ENCODE measurements at places on chromosomes 2 and 18. TPM values are rescaled to one million over a fixed set of nuclear protein-coding genes. Genes with fewer than 3 reads are reported as not detected.

DNA sequence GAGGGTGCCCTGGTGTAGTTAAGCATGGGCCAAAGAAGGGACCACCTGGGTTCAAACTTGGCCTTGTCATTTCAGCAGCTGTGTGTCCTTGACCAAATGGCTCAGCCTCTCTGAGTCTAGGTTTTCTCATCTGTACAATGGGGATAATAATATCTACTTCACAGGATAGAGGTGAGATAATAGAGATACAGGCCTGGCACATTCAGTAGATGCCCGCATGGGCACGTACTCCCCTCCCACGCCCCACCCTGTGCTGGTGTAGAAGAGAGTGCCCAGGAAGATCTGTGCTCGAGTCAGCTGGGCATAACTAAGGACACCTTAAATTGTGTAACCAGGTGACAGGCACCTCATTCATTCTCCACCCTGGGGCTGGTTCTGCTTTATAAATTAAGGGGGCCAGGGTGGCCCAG lies 8.4 kb upstream of the TMEM185B start:
- H3K4me1 ChIP-seq = peaks cover 29% of the 10 kb centered on the region
- peak overlapping the region; percentile 81 for H3K27ac ChIP-seq
- no peaks in the 10 kb centered on the region for H3K27me3 ChIP-seq
- no peaks in the 10 kb centered on the region for H3K36me3 ChIP-seq

GRCh38 chr2:237189799-237190198 lies 104.1 kb downstream of the COPS8 start:
- no peak for DNase-seq
- H3K36me3 ChIP-seq = no peaks in the 10 kb centered on the region
- no peak overlapping the region for H3K4me3 ChIP-seq
- H3K27me3 ChIP-seq = no peaks in the 10 kb centered on the region
- H3K27ac ChIP-seq = no peak overlapping the region

DNA sequence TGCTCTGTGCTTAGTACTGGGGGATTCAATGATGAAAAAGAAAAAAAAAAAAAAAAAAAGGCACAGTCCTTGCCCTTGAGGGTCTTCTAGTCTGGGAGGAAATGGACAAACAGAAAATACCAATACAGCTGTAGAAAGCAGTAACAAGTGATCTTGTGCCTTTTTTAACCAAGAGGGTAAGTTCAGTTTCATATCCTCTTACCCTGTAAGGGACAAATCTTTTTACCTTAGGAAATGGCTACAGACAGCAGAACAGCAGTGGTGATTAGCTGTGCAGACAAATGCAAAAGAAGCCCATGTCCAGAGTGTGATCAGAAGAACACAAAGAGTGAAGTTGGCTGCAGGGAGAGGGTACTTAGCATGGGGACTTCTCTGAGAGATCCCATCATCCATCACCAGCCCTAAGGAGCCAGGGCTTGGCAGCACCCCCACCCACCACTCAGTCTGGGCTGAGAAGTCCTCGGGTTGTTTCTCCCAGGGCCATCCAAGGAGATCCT lies 102.9 kb downstream of the ALPK2 start:
- no peaks in the 10 kb centered on the region for H3K27me3 ChIP-seq
- H3K4me1 ChIP-seq = no peaks in the 10 kb centered on the region
- no peak for DNase-seq
- no peaks in the 10 kb centered on the region for H3K36me3 ChIP-seq
- no peak overlapping the region for H3K4me3 ChIP-seq

- no peak overlapping the region for H3K27ac ChIP-seq
- H3K36me3 ChIP-seq = no peaks in the 10 kb centered on the region
- H3K4me3 ChIP-seq = no peak overlapping the region
- H3K27me3 ChIP-seq = no peaks in the 10 kb centered on the region
- no peaks in the 10 kb centered on the region for H3K4me1 ChIP-seq
- DNase-seq = no peak
Observed at GRCh38 chr2:75960472-75961009, 249.8 kb upstream of the GCFC2 start.

- no peaks in the 10 kb centered on the region for H3K27me3 ChIP-seq
- H3K4me3 ChIP-seq = peak overlapping the region; percentile 45
- H3K36me3 ChIP-seq = no peaks in the 10 kb centered on the region
- H3K4me1 ChIP-seq = no peaks in the 10 kb centered on the region
Observed at GRCh38 chr18:70621710-70622109, 332.9 kb downstream of the SOCS6 start.

DNA sequence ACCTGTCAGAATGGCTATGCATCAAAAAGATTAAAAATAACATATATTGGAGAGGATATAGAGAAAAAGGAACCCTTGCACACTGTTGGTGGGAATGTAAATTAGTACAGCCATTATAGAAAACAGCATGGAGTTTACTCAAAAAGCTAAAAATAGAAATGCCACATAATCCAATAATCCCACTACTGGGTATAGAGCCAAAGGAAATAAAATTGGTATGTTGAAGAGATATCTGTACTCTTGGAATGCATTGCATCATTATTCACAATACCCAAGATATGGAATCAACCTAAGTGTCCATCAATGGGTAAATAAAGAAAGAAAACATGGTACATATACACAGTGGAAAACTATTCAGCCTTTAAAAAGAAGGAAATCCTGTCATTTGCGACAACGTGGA lies 77.2 kb downstream of the C1D start:
- H3K27me3 ChIP-seq = no peaks in the 10 kb centered on the region
- no peaks in the 10 kb centered on the region for H3K4me1 ChIP-seq
- no peaks in the 10 kb centered on the region for H3K36me3 ChIP-seq
- DNase-seq = no peak
- no peak overlapping the region for H3K27ac ChIP-seq
- H3K4me3 ChIP-seq = no peak overlapping the region

GRCh38 chr2:11945139-11946126 lies 199.0 kb downstream of the LPIN1 start:
- no peaks in the 10 kb centered on the region for H3K36me3 ChIP-seq
- no peak overlapping the region for H3K27ac ChIP-seq
- H3K4me1 ChIP-seq = peaks cover 11% of the 10 kb centered on the region

GRCh38 chr2:182652326-182652725 lies 63.7 kb upstream of the DNAJC10 start:
- H3K4me1 ChIP-seq = no peaks in the 10 kb centered on the region
- H3K27ac ChIP-seq = no peak overlapping the region
- H3K4me3 ChIP-seq = no peak overlapping the region

GRCh38 chr2:126536605-126537200 lies 119.3 kb upstream of the GYPC start:
- H3K4me1 ChIP-seq = no peaks in the 10 kb centered on the region
- no peak overlapping the region for H3K27ac ChIP-seq
- DNase-seq = no peak

DNA sequence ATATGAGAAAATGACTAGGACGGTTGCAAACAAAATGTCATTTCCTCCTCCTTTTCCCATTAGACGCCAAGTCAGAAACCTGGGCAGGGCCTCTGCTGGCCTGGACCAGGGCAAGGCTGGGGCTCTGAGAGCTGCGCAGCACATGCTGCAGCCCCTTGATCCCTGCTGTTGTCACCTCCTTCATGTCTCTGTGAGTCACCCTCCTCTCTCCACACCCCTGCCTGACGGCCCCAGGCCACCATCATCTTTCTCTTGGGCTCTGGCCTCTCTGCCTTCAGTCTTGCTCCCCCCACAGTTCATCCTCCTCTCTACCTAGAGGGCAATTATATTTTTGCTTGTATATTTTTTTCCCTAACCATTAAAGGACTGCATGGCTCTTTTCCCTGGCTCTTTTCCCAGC lies 10.0 kb downstream of the FLACC1 start:
- H3K27ac ChIP-seq = no peak overlapping the region
- H3K4me3 ChIP-seq = no peak overlapping the region
- H3K4me1 ChIP-seq = no peaks in the 10 kb centered on the region
- H3K36me3 ChIP-seq = no peaks in the 10 kb centered on the region
- no peak for DNase-seq

- H3K4me1 ChIP-seq = no peaks in the 10 kb centered on the region
- H3K27ac ChIP-seq = no peak overlapping the region
- DNase-seq = no peak
- H3K4me3 ChIP-seq = no peak overlapping the region
- H3K36me3 ChIP-seq = no peaks in the 10 kb centered on the region
- no peaks in the 10 kb centered on the region for H3K27me3 ChIP-seq
Observed at GRCh38 chr18:62445386-62445917, 77.4 kb upstream of the ZCCHC2 start.

- no peak overlapping the region for H3K27ac ChIP-seq
- no peaks in the 10 kb centered on the region for H3K36me3 ChIP-seq
- no peak overlapping the region for H3K4me3 ChIP-seq
- H3K4me1 ChIP-seq = no peaks in the 10 kb centered on the region
- no peak for DNase-seq
Observed at GRCh38 chr18:44743631-44744030, 62.9 kb downstream of the SETBP1 start.

GRCh38 chr2:164498836-164499235 lies 122.4 kb downstream of the GRB14 start:
- H3K4me1 ChIP-seq = no peaks in the 10 kb centered on the region
- no peak for DNase-seq
- H3K36me3 ChIP-seq = no peaks in the 10 kb centered on the region
- H3K27me3 ChIP-seq = no peaks in the 10 kb centered on the region
- no peak overlapping the region for H3K27ac ChIP-seq
- no peak overlapping the region for H3K4me3 ChIP-seq

GRCh38 chr18:8097927-8098326 lies 511.3 kb upstream of the RAB12 start:
- DNase-seq = no peak
- no peaks in the 10 kb centered on the region for H3K36me3 ChIP-seq
- no peak overlapping the region for H3K27ac ChIP-seq
- no peak overlapping the region for H3K4me3 ChIP-seq
- H3K27me3 ChIP-seq = no peaks in the 10 kb centered on the region

DNA sequence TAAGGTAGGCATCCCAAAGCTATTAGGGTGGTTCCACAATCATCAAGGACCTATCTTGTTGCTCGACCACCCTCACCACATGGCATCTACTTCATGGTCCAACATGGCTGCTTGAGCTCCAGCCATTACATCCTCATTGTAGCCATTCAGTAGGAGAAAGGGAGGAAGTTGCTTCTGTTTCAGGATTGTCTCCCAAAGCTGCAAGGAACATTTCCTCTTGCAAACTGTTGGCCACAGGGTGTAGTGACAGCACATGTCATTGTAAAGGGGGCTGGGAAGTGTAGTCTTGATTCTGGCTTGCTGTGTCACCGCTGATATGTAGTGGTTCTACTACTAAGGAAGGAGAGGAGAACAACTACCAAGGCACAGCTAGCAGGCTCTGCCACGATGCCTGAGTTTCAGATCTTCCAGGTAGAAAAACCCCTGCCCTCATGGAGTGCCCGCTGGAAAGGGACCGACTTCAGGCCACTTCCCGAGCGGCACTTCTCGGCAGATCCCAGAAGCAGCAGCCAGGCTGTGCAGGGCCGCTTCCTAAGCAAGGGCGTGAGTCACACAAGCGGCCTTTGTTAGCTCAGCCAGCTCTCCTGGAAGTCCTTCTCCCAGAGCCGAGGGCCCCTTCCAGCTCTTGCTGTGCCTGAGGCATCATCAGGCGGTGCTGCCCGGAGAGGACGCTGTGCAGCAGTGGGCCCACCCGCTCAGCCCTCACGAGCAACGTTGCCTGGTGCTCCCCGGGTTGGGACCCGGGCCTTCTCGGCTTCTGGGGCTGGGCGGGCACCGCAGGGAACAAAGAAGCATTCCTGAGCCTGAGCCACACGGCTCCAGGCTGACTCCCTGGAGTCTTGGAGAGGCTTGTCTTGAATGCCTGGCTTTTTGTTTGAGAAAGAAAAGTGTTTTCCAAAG lies 58.2 kb downstream of the HS6ST1 start:
- H3K27me3 ChIP-seq = no peaks in the 10 kb centered on the region
- H3K4me1 ChIP-seq = no peaks in the 10 kb centered on the region
- H3K27ac ChIP-seq = no peak overlapping the region
- DNase-seq = no peak

DNA sequence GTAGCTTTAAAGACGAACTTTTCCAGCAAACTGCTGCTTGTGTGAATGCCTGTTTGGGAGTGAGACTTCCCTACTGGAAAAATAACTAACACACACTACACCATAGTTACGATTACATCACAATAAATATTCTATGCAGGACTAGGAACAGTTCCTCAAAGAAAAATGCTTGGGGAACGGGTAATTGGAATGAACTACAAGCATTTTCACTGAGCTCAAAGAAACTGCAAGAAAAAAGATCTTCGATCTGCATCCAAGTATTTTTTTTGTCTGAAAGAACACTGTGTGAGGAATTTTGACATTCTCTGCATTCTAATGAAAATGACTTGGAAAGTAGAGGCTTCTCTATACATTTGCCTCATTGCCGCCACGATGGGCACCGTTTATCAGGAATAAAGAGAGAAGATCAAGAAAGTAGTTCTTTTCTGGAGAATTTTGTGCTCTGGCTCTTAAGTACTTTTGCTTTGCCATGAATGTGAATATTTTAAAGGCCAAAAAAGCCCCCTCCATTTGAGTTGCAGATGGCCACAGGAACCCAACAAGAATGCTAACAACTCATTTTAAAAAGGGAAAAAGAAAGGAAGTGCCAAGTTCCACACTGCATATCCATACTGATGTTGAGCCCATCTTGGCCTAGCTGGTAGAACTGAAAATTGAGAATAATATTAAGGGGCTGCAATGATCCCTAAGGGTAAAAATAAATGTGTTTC lies 13.6 kb downstream of the LYPD1 start:
- no peaks in the 10 kb centered on the region for H3K4me1 ChIP-seq
- no peaks in the 10 kb centered on the region for H3K27me3 ChIP-seq
- no peak overlapping the region for H3K4me3 ChIP-seq
- no peak for DNase-seq
- H3K27ac ChIP-seq = no peak overlapping the region

PARD6G gene
- 0.11 TPM for total RNA-seq

HAT1 gene
- 55.4 TPM for total RNA-seq

DSG2 gene
- 0.53 TPM for total RNA-seq

RIT2 gene
- total RNA-seq = not detected

SLC4A1AP gene
- 24.7 TPM for total RNA-seq

SCN9A gene
- 0.64 TPM for total RNA-seq

IER3IP1 gene
- 13.4 TPM for total RNA-seq

ECEL1 gene
- total RNA-seq = not detected

CRYGC gene
- not detected for total RNA-seq
